Epithelial cell of proximal tubule (primary cell): ENCODE measurements at places on chromosomes 2 and 18.

GRCh38 chr18:57780318-57780705 lies 22.8 kb downstream of the ATP8B1 start:
- no peak for DNase-seq

GRCh38 chr2:143833015-143833660 lies 686.8 kb downstream of the ZEB2 start:
- no peak for DNase-seq

DNA sequence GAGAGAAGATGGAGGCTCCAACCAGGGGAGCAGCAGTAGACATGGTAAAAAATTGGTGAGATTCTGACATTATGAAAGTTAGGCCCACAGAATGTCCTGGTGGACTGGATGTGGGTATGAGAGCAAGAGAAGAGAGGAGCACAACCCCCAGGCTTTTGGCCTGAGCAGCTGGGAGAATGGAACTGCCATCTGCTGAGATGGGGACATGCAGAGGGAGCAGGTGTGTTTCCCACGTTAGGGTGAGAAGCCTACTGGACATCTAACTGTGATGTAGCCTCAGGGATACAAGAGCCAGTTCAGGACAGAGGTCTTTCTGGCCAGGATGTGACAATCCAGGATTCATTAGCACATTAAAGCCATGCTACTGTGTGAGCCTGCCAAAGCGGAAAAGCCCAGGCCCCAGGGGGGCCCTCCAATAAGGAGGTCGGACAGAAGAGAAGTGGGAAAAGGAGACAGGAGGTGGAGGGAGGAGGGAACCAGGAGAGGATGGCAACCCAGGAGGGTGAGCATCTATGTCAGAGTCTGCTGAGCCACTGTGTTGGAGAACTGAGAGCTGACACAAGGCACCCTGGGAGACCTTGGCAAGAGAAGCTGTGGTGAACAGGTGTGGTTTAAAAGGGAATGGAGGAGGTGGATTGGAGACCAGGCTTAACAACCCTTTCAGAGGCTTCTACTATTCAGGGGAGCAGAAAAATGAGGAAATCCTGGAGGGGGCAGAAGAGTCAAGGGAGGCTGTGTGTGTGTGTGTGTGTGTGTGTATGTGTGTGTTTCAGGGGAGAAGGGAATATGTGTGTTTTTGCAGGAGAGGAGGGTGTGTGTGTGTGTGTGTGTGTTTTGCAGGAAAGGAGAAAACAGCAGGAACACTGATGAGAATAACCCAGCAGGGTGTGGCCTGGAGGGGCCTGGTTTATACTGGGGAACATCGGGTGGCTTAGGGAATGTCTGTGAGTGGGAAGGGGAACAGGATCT lies 10.5 kb downstream of the CYB5A start:
- no peak for DNase-seq

DNA sequence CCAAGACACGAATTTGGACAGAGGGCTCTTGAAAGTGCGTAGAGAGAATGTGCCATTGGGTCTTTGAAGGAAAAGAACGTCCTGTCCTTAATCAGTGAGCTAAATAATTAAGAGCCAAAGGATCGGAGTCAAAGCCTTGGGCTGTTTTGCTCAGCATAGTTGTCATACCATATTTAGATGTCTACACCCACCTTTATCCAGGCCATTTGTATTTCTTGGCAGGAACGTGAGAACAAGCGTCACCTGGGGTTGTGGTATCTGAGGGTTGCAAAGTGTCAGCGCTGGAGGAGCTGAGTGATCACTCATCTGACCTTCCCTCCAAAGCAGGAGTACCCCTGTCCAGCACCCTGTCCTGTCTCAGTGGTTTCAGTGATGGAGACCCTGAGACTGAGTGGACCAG lies 4.5 kb downstream of the LPIN1 start:
- DNase-seq = no peak

GRCh38 chr2:112829961-112830681 lies 6.5 kb downstream of the IL1B start:
- no peak for DNase-seq

DNA sequence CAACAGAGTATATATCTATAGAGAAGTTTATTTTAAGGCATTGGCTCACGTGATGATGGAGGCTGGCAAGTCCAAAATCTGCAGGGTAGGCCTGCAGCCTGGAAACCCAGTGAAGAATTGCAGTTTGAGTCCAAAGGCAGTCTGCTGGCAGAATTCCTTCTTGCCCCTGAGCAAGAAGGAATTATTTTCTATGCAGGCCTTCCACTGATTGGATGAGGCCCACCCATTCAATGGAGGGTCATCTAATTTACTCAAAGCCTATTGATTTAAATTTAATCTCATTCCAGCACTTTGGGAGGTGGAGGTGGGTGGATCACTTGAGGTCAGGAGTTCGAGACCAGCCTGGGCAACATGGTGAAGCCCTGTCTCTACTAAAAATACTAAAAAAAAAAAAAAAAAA lies 30.4 kb upstream of the C18orf32 start:
- no peak for DNase-seq

DNA sequence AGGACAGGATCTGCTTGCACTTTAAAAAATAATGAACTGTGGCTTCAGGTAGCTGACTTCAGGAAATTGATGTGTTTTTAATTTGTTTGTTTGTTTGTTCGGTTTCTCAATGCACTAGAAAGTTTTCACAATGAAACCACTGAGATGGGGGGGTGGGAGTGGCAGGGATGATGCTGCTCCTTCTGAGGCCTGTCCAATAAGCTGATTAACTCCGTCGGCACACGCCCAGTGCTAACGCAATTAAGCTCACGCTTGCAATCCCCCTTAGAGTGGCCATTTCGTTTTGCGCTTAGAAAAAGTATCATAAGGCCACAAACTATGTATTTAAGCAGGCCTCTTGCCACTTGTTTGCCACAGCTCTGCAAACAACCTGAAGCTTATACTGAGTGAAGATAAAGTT lies 12.5 kb upstream of the GPR39 start:
- no peak for DNase-seq

DNA sequence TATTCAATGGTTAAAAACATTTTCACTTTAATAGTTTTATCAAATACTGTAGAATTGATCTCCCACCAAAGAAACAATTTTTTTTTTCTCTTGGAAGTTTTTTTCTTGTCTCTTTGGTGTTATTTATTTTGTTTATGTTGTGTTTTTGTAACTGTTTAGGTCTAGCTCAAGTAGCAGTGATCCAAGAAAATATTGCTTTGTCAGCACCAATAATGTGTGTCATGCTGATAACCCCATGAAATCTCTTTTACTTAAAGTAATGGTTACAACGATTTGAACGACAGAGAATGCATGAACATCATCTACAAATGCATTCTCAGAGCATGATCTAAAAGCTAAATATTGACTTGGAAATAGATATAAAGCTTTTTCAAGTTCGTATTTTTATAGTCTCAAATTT lies 122.9 kb downstream of the DOK6 start:
- no peak for DNase-seq

DNA sequence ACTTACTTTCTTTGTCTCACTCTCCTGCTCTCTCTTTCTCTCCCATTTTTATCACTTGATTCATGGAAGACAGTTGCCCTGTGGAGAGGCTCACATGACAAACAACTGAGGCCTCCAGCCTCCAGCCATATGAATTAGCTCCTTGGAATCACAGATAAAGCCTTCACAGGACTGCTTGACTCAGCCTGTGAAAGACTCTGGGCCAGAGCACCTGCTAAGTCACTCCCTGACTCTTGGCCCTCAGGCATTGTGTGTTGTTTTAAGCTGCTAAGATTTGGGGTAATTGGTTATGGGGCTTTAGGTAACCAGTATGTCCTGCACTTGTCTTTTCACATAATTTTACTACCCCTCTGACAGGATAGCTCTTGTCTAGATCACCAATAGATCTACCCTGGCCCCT lies 334.9 kb downstream of the SOX11 start:
- DNase-seq = no peak

- no peak for DNase-seq
Measured at GRCh38 chr2:144151405-144151804, 368.5 kb downstream of the ZEB2 start.

DNA sequence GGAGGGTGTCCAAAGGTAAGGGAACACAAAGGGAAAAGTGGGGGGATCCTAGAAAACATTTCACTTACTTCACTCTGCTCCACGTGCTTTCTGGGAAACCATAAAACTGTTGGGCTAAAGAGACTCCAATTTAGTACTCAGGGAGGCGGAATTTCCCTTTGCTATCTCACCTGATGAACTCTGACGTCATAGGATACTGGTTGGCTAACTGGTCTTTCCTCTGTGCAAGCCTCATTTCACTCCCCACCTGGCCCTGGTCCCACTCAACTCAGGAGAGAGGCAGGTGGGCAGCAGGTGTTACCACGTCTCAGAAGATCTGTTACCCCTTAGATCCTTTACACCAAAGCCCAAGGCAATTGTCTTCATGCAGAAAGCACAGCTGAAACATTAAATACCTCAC lies 51.8 kb upstream of the PMAIP1 start:
- no peak for DNase-seq

GRCh38 chr2:185222311-185222710 lies 516.3 kb upstream of the FSIP2 start:
- DNase-seq = no peak

DNA sequence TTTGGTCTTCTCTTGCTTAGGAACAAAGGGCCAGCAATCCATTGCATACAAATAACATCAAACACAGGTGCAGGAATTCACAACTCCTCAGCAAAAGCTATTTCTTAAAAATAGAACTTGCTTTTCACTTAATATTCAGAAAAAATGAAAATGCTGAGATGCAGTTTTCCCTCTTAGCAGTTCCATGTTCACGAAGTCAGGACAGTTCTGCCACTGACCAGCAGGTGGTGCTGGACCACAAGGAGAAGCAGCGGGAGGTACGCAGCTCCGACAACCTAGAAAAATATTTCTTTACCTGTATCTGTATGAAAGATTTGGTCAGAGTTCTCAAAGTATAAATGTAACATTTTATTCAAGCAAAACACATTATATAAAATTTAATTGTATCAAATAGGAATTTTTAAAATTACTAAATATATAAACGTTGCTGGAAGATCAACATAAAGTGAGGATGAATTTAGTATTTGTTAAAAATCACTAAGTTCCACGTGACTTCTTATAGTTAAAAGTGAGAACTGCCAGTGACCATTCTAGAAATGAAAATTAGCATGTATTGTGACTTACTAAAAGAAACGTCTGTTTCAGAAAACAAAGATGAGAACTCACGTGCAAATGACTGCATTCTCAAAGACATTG lies 48.8 kb downstream of the ADNP2 start:
- no peak for DNase-seq

DNA sequence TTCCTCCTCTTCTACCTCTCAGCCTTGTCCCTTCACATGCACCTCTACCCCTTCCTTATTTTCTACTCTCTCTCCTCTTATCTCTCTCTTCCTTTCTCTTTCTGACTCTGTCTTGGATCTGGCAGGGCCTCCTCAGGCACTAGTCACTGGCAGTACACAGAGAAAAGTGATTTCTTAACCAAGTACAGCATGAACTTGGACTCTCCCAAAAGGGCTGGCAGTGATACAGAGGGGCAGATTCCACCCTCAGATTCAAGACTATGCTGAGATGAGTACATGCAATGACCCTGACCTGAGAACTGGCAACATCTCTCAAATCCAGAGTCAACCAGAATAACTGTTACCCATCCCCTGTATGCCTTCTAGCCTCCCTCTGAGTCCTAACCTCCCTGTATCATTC lies 4.3 kb downstream of the AOX1 start:
- DNase-seq = no peak

- DNase-seq = peak; percentile 9
Measured at GRCh38 chr2:209872675-209873074, 101.0 kb downstream of the UNC80 start.

GRCh38 chr2:108026092-108026794 lies 39.9 kb downstream of the SLC5A7 start:
- no peak for DNase-seq
